ENCODE measurements at places on chromosomes 4 and X. TPM values are rescaled to one million over a fixed set of nuclear protein-coding genes. Genes with fewer than 3 reads are reported as not detected.

The GAK gene
- 168 TPM for total RNA-seq

The GRK4 gene
- 12.1 TPM for total RNA-seq

The PALLD gene
- 11.0 TPM for total RNA-seq

The TBC1D9 gene
- total RNA-seq, result 0.05 TPM

The EMD gene
- 61.9 TPM for total RNA-seq

The SPANXB1 gene
- not detected for total RNA-seq

The PFKFB1 gene
- total RNA-seq, result 0.81 TPM

The CT45A5 gene
- not detected for total RNA-seq

The ARHGAP36 gene
- not detected for total RNA-seq

The SHOX gene
- not detected for total RNA-seq

The DDIT4L gene
- 1.8 TPM for total RNA-seq

The TBX22 gene
- total RNA-seq, result not detected

The TMEM150C gene
- not detected for total RNA-seq

The MAGEA2B gene
- total RNA-seq, result not detected

The RAB39B gene
- total RNA-seq, result 8.3 TPM

The KLHL4 gene
- total RNA-seq, result not detected

The GAGE13 gene
- not detected for total RNA-seq

The LRIT3 gene
- total RNA-seq, result 0.07 TPM

The RASL11B gene
- total RNA-seq, result not detected

The RRH gene
- total RNA-seq, result not detected

The IDUA gene
- 17.5 TPM for total RNA-seq

The SLC2A9 gene
- 1.8 TPM for total RNA-seq

The PPA2 gene
- total RNA-seq, result 45.0 TPM

The MBNL3 gene
- total RNA-seq, result 13.3 TPM

The NKX6-1 gene
- not detected for total RNA-seq

The TEX13B gene
- not detected for total RNA-seq

The RASSF6 gene
- not detected for total RNA-seq

The GAGE12F gene
- total RNA-seq, result not detected

The PPEF1 gene
- not detected for total RNA-seq

The PDGFC gene
- total RNA-seq, result not detected

The LAS1L gene
- 46.5 TPM for total RNA-seq

The TMEM144 gene
- total RNA-seq, result 2.2 TPM

All from natural killer cell treated with Interleukin-12 subunit alpha and Interleukin-12 subunit beta and Interleukin-15 and Interleukin-18, amount 100 ng/mL, for 72 hours (primary cell).